GM23338 (cell line): ENCODE measurements at places on chromosomes 1 and 21.

- no peak for DNase-seq
These were observed 9.9 kb upstream of the LMO4 start for GRCh38 chr1:87318806-87319205.

GRCh38 chr1:218034468-218034867 lies 250.6 kb upstream of the RRP15 start:
- peak; percentile 89 for DNase-seq

DNA sequence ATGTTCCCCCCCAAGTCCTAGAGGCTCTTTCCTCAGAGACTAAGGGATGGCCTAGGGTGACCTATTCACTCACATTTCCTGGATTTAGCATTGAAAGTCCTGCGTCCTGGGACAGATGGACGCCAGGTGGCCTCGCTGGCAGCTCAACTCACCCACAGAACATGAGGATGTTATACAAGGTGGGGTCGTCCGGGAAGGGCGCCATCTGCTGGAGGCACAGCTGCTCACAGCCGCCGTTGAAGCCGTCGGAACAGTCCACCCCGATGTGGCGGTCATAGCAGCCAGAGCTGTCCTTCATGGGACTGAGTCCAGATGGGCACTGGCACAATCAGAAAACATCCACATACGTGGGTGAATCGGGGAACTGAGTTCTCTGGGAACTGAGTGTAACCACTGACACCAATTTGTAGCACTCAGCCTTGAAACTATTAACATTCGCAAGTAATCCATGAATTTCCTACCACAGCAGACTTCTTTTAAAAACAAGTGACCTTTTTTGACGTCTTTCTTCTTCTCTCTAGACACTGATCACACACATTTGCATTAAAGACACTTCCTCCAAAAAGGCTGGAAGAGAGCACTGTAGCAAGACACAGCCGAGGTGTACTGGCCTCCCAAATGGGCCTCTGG lies 215.4 kb downstream of the ASTN1 start:
- peak; percentile 91 for DNase-seq

- no peak for DNase-seq
These were observed 10.2 kb downstream of the MFN2 start for GRCh38 chr1:11990303-11991032.

DNA sequence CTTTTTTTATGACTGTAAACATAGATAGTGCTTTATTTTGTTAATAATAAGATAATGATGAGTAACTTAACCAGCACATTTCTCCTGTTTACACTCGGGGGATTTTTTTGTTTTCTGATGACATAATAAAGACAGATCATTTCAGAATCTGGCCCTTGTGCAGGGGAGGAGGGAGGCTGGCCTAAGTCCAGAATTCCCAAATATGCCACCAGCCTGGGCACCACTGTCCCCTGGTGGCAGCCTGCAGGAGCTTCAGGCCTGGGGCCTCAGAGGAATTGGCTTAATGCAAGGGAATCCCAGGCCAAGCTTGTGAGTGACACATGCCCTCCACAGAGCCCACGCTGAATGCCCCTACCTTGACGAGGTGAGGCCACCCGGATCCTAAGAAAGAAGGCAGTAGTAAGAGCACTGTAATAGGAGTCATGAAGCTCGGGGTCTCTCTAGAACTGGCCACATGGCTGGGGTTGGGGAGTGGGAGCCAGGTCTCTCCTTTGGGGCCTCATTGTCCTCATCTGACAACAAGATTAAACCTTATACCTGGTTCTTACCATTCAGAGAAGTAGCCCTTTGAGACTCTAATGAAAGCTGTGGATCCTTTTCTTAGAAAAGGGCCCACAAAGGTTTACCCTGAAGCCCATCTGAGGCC lies 24.1 kb downstream of the ETNK2 start:
- DNase-seq = peak; percentile 82

GRCh38 chr1:212470059-212470458 lies 37.3 kb downstream of the NENF start:
- DNase-seq = no peak

DNA sequence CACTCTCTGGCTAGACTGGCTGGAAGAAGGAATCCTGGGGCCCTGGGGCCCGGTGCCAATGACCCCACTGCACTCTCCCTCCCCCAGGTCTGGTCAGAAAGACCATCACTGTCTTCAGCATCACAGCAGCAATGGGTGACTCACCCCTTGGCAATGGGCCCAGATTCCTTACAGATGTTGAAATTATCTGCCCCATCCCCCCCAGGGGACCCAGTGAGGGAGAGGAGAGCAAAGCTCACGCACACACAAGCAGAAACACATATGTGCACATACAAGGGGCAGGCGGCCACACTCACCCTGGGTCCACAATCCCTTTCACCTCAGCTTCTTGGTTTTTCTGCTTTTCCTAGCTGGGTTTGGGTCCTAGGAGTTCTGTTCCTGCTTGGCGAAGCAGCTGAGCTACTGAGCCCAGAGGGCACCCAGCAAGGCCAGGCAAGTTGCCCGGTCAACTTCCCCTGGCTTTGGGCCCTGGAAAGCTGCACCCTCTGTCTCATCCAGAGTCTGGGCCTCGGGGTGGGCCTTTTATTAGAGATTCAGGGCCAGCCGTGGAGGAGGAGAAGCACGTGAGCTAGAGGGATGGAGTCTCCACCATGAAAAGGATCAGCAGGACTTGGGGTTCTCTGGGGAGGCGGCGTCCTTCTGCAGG lies 2.6 kb downstream of the COL16A1 start:
- no peak for DNase-seq

DNA sequence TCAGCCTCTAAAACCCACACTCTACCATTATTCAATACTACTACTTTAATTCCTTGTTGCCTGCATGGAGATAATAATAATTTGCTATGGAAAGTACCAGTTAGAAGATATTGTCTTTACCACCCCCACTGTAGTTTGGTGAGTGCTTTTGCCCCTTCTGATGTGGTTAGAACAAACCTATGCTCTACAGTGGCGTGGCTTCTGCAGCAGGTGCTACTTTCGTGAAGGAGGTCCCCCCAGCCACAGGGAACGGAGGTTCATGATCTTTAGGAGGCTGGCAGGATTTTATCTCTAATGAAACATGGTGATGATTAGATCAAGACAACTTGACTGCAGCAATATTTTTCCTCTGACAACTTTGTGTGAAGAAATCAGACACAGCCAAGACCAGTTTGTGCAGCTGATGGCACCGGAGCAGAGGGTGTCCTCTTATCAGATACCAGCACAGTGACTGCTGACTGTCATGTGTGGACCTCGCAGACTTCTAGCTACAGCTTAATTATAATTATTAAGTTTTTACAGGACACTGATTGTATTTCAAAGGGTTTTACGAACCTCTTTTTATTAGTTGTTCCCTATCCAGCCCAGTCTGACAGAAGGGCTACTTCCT lies 10.7 kb upstream of the TCHH start:
- no peak for DNase-seq

DNA sequence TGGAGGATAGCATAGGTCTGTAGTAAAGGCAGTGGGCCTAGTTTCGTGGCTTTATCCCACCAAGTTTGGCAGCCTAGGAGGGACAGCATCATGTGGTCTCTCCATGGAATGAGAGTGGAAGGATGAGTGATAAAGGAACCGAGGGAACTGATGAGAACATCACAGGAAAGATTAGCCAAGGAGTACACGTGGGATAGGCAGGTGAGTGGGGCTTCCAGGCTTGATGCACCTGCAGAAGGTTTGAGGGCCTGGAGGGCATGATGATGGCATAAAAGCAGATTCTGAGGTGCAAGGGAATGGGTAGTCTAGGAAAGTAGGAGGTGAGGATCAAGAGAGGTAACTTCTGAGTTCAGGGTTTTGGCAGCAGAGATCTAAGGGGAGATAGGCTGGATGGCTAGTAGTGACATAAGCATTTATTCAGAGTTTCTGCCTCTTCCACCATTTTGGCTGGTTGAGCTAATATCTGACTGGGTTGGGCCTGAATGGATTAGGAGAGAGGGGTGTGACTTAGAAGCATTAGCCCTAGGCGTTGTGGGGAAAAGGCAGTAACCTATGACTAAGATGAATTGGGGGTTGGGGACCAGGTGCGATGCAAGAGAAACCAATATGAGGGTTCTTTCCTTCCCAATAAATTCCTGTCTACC lies 9.1 kb downstream of the PTGFRN start:
- DNase-seq = no peak

GRCh38 chr1:230414694-230415093 lies 11.4 kb downstream of the PGBD5 start:
- no peak for DNase-seq

DNA sequence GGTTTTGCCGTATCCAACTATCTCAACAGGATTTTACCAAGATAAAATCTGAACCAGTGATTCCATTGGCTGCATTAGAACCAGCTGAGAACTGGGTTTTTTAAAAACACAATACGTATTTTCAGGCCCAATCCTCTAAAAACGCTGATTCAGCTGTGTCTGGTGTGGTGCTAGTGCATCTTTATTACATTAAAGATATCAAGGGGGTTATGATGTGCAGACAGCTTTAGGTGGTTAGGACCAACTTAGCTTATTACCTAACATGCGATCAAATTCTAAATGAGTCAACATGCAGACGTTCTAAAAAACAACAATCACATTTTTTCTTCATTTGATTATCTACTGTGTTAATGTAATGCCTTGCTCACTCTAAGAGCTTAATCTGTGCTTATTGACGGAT lies 32.0 kb upstream of the EXO1 start:
- DNase-seq = no peak

- no peak for DNase-seq
These were observed 372.0 kb downstream of the RPS6KC1 start for GRCh38 chr1:213423041-213423440.

GRCh38 chr21:29365661-29366265 lies 67.0 kb downstream of the BACH1 start:
- no peak for DNase-seq

- no peak for DNase-seq
These were observed 56.7 kb upstream of the PALMD start for GRCh38 chr1:99589186-99589636.

GRCh38 chr1:36107394-36107793 lies 17.6 kb downstream of the COL8A2 start:
- no peak for DNase-seq

DNA sequence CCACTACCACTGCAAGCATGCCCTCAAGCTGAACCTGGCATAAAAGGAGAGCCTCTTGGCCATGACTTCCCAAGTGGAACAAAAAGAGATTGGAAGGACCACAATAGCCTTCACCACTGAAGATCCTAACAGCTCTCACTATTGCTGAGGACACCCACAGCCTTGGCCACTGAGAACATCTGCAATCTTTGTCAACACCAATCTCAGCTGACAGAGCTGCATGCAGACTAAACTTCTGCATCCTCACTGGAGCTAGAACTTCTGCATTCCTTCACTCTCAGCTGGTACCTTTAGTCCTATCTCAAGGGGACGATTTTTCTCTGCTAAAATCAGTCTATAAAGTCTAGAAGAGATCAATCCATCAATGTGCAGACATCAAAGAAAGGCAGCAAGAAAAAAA lies 8.3 kb upstream of the FCRL2 start:
- DNase-seq = no peak

DNA sequence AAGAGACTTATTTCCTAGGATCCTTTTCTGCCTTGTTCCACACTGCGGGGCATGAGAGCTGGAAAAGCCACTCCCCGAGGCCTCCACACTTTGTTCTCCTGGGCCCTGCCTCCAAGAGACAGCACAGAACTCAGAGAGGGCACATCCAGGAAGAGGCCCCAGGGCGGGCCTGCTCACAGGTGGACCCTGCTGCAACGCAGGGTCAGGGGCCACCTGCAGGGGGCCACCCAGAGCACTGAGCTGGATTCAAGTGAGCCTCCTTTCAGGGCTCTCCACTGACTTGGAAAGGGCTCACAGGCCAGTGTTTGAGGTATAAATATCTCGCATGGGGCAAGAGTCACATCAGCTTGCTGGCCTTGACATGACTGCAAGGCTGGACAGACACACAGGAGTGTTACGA lies 4.8 kb downstream of the RGS16 start:
- peak; percentile 72 for DNase-seq

- DNase-seq = peak; percentile 47
These were observed 103.9 kb upstream of the OLFM3 start for GRCh38 chr1:102100666-102101065.

- peak; percentile 87 for DNase-seq
These were observed 12.2 kb upstream of the RGS16 start for GRCh38 chr1:182616130-182617013.

DNA sequence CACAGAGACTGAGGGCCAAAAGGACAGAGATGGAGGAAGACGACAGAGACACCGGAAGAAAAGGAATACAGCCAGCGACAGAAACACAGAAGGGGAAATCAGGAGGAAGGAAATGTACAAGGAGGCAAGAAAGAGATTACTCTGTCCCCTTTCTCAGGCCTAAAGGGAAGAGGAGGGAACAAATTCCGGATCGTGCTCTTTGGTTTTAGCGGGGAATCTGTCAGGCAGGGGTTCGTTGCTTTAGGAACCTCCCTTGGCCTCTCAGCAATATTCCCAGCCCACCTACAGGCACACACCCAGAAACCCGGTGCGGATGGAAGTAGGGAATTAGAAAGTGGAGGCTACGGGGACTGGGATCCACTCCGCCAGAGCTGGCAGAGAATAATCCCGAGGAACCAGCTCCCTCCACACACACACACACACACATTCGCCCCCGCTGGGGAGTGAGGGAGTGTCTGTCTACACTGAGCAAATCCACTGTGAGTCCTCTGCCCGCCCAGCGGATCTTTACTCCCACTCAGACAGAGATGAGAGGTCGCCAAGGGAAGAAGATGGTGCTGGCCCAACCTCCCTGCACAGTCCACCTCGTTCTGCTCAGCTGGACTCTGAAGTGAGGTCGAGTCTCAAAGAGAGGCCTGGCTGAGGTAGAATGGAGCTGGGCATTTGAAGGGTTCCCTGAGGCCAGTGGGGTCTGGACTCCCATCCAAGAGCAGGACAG lies 5.7 kb downstream of the TAL1 start:
- peak; percentile 24 for DNase-seq

DNA sequence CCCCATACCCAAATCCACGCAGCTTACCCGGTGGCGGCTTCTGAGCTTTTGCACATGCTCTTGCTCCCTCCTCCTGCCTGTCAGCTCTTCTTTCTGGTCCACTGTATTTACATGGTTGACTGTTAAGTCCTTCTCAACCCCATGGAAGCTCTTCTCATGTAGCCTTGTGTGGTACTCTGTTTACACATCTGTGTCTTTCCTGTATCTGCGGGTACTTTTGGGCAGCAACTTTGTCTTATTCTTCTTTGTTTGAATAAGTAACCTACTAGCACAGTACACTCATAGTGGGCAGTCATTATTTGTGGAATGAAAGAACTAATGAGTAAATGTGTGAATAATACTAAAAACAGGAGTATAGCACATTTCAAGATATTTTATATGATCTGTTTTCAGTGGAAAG lies 88.5 kb upstream of the GPR88 start:
- no peak for DNase-seq
